ENCODE measurements at places on chromosomes 12 and 14.

- DNase-seq: no peak
These were observed 482.0 kb downstream of the SNAPC1 start for GRCh38 chr14:62244221-62244620.

DNA sequence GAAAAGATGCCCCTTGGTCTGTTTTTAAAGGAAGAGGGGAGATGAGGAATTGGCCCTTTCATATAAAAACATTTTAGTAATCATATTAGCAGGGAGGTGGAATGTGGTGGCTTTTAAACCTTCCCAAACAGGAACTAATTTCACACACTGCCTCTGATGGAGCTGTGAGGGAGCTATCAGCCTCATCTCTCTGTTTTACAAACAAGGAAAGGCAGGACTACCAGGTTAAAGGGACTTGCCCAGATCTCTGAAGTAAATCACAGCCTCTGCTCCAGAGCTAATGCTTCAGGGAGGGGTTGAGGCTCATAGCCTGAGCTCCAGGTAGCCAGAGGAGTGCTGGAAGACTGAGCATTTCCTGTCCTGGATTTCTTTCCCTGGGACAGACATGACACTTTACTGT is 1.1 kb upstream of the BMP4 start:
- no peak for DNase-seq

DNA sequence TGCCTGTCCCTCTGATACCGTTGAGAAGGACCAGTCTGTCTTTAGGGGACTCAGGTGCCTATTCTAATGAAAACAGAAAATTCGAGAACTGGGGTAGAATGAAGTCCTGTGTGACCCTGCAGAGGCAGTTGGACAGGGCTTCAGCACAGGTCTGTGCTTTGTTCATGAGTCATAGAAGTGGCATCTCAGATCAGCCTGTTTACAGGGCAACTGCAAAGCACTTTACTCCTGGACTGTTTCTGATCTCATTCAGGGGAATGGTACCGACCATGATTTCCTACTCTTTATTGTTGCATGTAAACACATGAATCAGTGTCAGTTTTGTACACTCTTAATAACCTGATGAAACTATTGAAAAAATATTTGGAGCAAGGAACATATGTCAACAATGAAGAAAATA is 1517.0 kb downstream of the AACS start:
- no peak for DNase-seq

DNA sequence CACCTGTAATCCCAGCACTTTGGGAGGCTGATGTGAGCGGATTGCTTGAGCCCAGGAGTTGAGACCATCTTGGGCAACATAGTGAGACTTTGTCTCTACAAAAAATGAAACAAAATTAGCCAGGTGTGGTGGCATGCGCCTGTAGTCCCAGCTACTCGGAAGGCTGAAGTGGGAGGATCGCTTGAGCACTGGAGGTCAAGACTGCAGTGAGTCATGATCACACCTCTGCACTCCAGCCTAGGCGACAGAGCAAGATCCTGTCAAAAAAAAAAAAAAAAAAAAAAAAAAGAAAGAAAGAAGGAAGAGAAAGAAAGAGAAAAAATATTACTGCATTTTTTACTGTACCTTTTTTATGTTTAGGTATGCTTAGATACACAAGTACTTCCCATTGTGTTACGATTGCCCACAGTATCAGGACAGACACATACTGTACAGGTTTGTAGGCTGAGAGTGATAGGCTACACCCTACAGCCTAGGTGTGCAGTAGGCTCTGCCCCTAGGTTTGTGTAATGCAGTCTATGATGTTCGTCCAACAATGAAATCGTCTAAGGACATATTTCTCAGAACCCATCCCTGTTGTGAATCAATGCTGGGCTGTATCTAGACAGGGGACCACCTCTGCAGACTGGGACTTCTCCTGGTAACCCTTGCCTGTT is 160.4 kb upstream of the PWP1 start:
- no peak for DNase-seq

GRCh38 chr14:34853041-34853440 is 22.1 kb downstream of the BAZ1A start:
- DNase-seq: no peak

DNA sequence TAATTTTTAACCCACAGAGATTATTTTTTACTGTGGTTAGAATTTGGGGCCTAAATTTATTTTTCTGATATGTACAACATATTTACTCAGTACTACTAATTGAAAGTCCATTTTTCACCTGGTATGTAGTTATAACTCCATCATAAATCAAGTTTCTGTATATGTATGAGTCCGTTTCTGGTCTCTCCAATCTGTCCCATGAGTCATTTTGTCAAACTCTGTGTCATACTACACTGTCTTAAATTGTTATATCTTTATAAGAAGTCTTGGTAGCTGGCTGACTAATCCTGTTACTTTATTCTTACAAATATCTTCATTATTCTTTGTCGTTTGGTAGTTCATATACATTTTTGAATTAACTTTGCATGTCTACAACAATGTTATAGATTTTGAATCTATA is 344.0 kb downstream of the PDZRN4 start:
- no peak for DNase-seq

DNA sequence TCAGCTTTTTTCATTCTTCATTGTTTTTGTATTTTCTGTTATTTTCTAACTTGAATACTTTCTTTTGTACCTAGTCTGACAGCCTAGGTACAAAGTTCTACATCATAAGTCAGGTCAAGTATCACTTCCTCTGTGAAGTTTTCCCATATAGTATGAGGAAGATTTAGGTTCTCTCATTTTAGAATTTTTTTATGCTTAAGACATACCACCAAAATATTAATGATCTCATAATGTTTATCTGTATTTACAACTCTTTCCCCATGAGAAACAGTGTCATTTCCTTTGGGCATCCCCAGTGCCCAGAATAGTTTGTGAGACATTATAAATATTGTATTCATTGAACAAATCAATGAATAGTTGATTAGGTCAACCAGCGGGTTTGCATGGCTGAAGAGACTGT is 3.1 kb upstream of the ATF7IP start:
- no peak for DNase-seq

DNA sequence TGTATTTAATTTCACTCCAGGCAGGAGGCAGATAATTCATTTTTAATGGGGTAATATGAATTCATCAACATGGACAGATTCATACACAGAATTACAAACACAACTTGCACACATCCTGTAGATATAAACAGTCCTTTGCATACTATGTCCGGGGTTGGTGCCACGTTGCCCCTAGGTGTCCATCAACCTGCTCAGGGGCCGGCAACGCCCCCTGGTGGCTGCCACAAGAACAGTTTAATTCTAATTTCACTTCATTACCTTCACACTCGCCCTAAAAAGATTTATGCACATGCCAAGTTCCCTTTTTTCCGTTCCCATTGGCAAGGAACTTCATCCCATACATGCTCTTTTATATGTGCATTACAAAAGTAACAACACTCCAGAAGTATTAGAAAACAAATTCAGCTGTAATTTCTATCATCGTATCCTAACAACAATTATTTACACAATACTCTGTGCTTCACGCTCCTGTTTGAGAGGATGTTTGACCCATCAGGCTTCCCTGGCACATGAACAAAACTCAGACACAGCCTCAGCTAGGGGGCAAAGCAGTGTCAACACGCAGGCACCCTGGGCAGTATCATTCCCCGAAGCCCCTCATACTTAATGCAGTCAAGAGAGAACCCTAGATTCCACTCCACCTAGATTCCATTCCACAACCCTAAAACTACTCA is 15.5 kb downstream of the MANSC1 start:
- DNase-seq: peak; percentile 84

DNA sequence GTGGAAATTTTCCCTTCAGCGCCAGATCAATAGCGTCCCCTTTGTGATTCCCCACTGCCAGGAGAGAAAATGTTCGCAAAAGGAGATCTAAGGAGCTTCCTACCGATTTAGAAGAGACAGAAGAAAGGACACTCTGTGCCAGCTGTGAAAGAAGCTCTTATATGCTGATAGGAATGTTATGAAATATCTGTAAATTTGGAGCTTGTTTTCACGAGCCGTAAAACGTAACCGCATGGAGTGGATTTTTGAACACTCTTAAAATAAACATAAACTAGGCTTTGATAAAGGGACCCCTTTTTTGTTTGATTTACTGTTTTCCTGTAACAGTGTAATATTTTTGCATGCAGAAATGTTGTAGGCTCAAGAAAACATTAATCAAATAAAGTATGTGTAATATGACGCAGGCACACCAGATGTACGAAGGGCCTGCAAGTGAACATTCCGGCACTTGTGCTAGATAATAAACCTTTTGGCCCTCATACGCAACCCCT is 346.8 kb downstream of the ETNK1 start:
- no peak for DNase-seq

DNA sequence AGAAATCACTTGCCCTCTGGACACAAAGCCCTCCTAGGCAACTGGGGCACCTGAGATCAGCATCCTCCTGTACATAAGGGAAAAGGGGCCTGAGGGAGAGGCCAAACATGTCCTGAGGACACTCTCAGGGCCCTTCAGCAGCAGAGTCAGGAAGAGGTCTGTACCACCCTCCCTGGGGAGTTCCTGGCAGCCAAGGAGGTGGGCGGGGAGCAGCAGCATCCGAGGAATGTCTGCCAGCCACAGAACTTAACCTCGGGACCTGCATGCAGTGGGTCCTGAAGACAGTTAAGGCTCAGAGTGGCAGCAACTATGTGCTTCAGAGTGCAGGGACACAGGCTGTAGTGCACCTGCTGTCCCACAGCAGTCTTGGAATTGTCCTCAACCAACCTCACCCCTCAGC is 62.1 kb downstream of the SPTB start:
- no peak for DNase-seq

- no peak for DNase-seq
These were observed 93.3 kb upstream of the MAP1LC3B2 start for GRCh38 chr12:116465856-116466255.

DNA sequence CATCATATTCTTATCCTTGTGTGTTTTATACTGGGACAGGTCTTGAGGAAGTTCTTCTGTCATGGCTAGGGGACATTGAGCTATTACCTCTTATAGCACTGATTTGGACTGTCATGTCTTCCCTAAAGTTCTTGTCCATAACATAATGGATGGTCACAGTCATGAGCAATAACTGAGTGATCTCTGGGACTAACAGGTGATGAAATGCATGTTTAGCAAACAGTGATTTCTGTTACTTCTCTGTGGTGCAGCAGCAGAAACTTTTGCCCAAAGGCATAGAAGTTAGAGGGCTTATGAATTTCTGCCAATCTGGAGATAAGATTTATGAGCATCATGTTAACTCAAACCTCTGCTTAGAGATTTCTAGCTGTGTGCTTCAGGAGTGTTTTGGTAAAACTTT is 5.9 kb downstream of the ADIPOR2 start:
- no peak for DNase-seq

- no peak for DNase-seq
These were observed 164.5 kb downstream of the SLC38A4 start for GRCh38 chr12:46661110-46661845.

- DNase-seq: no peak
These were observed 19.5 kb downstream of the PIGH start for GRCh38 chr14:67580336-67581171.

DNA sequence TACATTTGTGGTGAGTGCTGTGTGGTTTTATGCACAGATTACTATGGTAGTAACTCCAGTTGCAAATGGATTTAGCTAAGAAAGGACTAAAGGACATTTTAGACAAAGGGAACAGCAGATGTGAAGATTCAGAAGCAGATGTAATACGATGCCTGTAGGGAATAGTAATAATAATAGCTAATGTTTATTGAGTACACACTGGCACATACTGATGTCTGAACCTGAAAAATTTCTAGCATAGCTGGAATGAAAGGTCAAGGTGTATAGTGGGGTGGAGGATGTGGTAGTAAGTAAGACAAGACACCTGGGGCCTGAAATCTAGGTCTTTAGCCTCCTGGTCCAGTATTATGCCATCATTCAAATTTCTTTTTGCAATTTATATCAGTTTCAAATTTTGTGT is 54.3 kb upstream of the LRTM2 start:
- no peak for DNase-seq

DNA sequence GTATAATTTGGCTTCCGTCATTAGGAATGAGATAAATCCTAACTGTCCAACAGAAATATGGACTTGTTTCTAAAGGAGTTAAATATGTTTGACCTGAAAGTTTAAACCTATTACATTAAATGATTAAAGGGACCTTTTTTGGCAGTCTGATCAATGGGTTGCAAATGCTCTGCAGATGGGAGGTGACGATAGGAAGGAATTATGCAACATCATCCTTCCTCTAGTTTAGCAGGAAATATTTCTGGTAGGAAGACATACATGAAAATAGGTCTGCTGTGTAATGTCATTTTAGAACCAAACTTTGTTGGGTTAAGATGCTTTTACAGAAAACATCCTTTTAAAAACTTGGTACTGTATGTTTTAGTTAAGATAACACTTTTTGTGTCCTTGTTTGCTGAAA is 2.6 kb downstream of the LRRC10 start:
- DNase-seq: no peak

- peak; percentile 74 for DNase-seq
These were observed 20.3 kb downstream of the FIGNL2 start for GRCh38 chr12:51827925-51828818.

DNA sequence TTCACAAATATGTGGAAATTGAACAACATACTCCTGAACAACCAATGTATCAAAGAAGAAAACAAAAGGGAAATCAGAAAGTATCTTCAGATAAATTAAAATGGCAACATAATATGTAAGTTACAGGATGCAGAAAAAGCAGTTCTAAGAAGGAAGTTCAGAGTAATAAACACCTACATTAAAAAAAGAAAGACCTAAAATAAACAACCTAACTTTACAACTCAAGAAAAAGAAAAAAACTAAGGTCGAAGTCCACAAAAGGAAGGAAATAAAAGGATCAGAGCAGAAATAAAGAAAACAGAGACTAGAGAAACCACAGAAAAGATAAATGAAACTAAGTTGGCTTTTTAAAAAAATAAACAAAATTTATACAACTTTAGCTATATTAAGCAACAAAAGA is 59.2 kb downstream of the EGLN3 start:
- DNase-seq: no peak

DNA sequence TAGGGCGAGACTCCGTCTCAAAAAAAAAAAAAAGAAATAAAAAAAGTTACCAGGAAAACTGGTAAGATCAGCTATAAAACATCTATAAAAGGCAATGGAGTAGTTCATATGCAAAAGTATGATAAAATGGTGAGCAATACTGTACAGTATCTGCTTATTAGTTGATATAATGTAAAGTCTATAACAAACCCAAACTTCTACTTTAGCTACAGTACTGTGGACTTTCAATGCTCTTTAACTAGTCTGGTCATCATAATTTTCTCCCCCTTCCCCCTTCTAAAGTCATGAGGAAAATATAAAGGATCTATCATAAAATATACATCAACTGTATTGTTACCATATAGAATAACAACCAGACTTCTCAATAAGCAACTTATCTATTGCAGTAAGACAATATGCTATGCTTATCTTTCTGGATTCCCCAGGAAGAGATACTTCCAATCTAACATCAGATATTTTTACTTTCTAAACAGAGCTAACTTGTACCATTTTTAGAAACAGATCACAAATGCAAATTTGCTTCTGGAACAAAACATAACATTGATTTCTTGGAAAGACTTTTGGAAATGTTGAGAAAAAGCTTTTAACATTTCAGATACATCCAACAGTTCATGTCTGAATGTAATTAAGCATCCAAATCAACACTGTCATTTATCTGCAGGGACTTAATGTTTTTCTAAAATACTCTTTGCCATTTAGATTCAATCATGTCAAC is 43.8 kb downstream of the MDM2 start:
- DNase-seq: no peak

GRCh38 chr14:106372870-106373652 is 846.7 kb downstream of the TMEM121 start:
- DNase-seq: peak; percentile 92

GRCh38 chr12:104219908-104220404 is 4.4 kb downstream of the TXNRD1 start:
- DNase-seq: peak; percentile 72
